ENCODE measurements at places on chromosomes 3 and 15.

- no peak for ATAC-seq
Measured at GRCh38 chr15:63060699-63061098, 18.2 kb downstream of the TPM1 start.

DNA sequence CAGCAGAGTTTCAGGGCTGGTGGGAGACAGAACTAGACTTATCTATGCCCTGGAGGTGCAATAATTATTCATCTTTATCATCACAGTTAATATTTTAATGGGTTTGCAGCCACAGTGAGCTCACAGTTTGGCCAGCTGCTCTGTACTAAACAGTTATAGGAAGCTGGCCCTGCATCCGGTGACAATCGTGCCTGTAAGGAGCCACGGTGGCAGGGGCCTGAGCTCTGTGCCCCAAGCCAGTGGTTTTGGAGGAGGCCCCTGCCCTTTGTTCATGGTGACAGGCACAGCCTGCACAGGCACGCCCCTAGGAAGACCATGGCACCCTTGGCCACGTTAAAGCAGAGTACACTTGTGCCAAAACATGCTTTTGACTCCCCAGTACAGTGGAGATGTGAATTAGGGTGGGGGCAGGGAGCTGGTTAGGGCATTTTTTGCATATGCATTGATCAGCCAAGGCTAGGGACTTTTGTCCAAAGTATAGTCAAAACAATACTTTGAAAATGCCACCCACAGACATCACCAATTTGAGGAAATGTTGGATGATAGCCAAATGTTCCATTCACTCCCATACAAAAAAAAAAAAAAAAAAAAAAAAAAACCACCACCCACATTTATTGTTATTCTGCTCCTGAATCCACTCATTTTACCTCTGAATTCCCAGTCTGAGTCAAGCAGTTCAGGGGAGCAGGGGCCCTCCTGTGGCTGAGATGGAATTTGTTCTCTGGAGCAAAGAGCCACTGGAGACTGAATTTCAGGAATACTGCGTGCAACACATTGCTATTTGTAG is 3.4 kb upstream of the RFTN1 start:
- ATAC-seq, result peak; percentile 16

DNA sequence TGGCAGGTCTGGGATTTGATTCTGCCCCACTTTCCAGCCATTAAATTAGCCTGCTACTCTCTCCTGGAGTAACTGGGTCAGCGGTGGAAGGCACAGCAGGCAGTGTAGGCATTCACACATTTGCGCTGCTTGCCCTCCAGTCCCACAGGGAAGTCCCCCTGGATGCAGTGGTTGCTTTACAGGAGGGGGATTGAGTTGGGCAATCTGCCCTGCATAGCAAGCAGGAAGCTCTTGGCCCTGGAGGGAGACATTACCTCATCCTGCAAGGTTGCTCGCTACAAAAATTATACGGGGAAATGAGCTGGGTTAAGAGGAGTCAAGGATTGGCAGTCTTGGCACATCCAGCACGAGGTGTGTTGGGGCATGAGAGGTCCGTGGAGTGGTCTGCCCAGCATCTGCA is 14.8 kb downstream of the MCM2 start:
- ATAC-seq, result no peak

DNA sequence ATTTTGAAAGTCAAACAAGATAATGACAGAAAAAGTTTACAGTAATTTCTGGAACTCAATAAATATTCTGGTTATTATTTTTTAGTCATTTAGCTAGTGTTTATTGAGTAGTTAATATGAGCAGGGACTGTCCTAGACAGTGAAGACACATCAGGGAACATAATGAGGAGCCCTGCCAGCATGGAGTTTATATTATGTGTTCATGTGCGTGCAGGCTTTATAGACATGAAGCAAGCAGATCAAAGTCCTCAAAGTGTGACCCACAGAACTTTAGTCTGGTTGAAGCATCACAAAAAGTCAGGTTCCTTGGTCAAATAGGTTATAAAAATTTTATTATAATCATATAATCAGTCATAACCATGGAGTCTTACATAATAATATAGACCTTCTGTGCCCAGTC is 289.3 kb downstream of the CLSTN2 start:
- no peak for ATAC-seq

- ATAC-seq, result no peak
Measured at GRCh38 chr15:87764461-87765240, 491.9 kb downstream of the NTRK3 start.

DNA sequence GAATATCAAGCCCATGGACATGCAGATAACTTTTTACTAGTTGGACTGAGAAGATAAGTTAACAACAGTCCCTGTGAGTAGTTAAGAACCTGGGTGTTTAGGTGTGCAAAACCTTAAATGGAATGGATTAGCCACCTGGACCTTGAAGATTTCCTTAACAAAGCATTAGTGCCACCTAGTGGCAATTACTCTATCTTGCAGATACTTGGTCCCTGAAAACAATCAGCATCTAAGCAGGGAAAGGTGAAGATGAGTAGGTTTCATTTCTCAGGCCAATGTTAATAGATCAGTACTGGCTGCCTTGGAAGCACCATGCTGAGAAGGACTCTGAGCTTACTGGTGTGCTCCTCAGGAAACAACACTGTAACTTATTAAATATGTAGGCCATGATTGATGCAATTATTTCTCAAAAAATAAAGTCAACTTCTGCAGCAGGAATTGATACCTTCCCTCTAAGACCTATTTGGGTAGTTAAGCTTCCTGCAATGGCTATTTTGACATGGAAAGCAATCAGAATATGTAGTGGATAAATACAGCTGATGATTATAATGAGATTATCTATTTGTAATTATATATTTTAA is 329.4 kb downstream of the TBC1D5 start:
- ATAC-seq, result no peak

DNA sequence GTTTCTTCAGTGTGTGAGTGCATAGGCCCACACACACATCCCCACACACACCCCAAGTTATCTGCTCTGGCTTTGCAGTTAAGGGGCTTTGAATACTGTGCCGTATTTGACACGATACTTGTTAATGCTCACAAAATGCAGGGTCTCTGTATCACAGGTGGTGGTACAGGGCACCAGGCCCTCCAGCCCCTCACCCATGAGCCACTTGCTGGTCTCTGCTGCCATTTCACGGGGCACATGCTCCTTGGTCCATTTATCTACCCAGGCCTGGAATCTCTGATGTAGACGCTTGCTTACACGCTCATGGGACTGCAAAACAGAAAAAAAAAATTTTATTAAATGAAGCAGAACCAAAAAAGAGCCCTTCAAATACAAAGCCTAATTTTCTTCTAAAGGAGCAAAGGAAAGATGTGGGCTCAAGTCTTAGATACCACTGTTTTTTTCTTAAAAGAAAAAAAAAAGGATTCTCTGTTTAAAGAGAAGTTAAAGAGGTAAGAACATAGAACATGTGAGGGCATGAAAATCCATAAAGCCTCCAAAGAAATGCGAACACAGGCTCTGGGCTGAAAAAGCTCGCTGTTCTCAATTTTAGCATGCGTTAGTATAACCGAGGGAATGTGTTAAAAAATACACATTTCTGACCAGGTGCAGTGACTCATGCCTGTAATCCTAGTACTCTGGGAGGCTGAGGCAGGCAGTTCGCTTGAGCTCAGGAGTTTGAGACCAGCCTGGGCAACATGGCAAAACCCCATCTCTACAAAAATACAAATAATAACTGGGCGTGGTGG is 3.7 kb upstream of the MAN2C1 start:
- no peak for ATAC-seq

DNA sequence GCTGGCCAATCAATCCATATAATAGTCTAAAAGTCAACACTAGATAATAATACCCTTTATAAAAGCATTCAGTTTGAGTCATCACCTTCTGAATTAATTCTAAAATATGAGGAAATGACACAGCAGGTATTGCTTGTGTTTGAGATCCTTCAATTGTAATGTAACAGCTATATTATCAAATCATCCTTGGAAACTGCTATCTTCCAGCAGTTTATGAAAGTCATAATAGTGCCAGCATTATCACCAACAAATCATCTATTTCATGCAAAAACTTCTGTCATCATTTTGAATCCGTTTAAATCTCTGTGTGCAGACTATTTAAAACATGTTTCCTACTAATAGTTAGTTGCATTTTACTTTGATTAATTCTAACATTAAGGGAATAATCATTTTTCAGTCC is 468.7 kb downstream of the CADM2 start:
- ATAC-seq, result no peak

DNA sequence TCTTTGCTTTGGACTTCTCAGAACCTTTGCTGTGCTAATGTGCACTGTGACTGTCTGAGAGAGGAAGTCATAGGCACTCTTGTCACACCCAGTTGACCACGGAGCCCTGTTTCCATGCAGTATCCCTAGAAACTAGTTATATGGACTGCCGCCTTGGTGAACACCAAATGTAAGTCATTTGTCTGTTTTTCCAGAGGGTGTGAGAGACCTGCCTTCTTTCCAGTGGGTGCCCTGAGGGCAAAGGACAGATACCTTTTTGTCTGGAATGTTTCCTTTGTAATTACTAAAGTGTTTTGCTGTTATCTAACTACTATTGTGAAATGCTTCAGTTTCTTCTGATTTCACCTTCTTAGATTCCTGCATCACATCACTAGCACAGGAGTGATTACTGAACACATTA is 91.8 kb downstream of the LARS2 start:
- ATAC-seq, result peak; percentile 71
